Activated T-cell treated with anti-CD3 and anti-CD28 coated beads for 4 hours (primary cell): ENCODE measurements at places on chromosomes 3 and 15.

DNA sequence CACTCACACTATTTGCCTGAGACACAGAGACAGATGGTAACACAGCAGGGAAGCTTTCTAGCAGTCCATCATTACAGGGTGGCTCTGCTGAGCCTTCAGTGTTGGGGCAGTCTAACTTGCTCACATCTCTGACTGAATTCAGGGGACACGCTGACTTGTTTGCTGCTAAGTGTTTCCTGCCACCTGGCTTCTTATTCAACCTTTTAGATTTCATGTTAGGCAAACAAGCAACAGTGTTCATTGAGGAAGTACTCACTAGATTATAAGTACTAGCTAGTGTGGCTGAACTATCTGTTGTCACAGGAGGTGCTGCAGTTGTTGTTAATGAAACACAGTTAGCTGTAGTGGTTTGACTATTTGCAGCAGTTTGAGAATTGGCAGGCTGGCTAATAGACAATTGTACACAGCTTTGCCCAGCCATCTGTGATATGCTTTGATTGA lies 37.3 kb downstream of the USF3 start:
- DNase-seq: no peak

- no peak for DNase-seq
These were observed 216.4 kb downstream of the TLE3 start for GRCh38 chr15:69881302-69881670.

DNA sequence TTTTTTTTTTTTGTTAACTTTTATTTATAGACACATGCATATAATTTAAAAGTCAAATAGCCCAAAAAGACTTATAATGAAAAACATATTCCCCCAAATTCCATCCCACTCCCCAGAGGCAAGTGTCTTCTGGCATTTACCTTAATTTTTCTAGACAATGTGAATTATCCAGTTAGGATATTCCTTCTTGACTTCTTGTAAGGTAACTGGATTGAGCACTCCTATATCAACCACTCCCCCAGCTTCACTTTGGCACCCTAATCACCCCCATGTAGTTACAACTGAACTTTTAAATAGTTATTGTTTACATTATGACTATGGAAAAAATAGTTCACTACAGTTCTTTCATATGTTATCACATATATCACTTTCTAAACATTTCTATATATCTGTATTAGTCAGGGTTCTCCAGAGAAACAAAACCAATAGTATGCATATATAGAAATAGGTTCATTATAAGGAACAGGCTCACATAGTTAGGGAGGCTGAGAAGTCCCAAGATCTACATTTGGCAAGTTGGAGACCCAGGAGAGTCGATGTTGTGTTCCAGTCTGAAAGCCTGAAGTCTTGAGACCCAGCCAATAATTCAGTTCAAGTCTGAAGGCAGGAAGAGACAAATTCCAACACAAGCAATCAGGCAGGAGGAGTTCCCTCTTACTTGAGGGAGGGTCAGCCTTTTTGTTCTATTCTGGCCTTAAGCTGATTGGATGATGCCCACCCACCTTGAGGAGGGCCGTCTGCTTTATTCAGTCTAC lies 175.8 kb downstream of the THSD4 start:
- DNase-seq: no peak

- no peak for DNase-seq
These were observed 1043.5 kb upstream of the ALCAM start for GRCh38 chr3:104323226-104323625.

DNA sequence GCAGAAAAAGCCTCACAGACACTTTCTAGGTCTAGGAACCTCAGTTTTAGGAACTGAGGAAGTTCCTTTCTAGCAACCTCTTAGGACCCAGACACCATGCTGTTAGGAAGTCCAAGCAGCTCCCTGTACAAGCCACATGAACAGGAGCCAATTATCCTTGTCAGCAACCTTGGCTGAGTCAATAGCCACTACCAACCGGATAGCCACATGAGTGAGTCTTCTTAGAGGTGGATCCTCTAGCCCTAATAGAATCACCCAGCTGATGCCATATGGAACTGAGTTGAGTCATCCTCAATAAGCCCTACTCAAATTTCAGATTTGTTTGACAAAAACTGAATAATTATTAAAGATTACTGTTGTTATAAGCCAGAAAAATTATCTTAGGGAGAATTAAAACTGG lies 256.2 kb downstream of the NLGN1 start:
- no peak for DNase-seq

DNA sequence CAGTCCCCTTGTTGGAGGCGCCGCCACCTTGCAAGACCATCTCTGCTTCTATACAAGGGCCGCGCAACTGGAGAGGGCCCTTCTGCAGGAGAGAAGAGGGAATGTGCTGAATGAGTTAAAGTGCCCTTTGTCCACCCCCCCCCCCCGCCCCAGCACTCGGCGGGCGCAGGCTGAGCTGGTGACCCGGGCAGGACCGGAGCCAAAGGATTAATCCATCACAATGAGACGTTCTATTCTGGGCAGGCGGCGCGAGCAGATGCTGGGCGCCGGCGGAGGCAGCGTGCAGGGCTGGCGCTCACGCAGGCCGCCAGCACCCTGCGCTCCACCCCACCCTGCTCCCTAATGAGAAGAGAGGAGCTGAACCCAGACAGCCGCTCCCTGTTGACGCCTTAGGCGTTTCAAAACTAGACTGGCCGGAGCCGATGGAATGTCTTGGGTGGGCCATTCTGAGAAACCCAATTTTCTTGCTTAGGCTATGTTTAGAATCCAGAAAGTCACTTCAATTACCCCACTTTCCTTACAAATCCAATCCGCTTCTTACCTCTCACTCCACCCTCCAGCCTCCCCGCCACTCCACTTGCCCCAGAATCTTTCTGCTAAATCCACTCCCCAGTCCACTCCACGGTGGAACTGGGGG lies 32.9 kb downstream of the GJD2 start:
- DNase-seq: no peak

- no peak for DNase-seq
These were observed 29.1 kb upstream of the MAP6D1 start for GRCh38 chr3:183854318-183855035.

DNA sequence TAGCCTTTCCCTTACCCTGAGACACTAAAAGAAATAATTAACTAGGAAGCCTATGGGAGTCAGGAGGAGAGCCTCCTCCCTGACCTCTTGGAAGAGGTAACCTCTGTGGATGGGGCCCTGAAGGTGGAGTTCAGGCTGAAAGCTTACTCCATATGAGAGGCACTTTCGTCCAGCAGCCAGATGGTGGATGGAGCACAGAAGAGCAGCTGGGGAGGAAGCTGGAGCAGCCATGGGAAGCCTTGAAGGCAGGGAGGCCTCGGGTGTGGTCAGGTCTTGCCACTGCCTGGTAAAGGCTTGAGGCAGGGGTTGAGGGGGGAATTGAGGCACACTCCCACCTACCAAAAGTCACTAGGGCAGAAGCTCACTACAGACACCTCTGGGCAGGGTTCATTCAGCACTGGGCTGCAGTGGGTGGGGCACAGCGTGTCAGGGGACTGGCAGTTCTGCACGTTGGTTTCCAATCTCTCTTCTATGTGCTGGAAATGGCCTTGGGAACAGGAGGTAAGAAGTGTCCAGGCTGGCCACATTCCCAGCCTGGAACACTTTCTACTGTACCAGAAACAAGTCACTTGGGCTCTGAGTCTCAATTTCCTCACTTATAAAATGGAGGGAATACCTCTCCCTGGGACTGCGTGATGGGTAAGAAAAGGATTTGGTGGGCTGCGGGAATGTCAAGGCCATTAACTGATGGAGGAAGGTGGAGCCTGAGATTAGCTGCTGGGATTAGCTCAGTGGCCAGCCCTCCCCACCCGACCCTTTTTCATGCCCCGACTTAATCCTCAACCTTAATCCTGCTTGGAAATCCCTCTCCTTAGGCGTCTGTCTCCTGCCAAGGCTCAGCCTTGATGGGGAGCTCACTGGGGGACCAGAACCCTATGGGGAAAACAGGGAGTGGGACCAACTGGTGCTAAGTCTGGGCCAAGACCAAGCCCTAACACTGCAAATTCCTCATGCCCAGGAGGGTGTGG lies 5.4 kb downstream of the PCBP4 start:
- DNase-seq: no peak
